Mesenteric fat pad (tissue), 1 donor: ENCODE measurements at places on chromosomes 7 and 10. TPM values are rescaled to one million over a fixed set of nuclear protein-coding genes. Genes with fewer than 3 reads are reported as not detected.

GRCh38 chr7:130352194-130353074 is 7.8 kb downstream of the CPA5 start:
- no peak for DNase-seq

DNA sequence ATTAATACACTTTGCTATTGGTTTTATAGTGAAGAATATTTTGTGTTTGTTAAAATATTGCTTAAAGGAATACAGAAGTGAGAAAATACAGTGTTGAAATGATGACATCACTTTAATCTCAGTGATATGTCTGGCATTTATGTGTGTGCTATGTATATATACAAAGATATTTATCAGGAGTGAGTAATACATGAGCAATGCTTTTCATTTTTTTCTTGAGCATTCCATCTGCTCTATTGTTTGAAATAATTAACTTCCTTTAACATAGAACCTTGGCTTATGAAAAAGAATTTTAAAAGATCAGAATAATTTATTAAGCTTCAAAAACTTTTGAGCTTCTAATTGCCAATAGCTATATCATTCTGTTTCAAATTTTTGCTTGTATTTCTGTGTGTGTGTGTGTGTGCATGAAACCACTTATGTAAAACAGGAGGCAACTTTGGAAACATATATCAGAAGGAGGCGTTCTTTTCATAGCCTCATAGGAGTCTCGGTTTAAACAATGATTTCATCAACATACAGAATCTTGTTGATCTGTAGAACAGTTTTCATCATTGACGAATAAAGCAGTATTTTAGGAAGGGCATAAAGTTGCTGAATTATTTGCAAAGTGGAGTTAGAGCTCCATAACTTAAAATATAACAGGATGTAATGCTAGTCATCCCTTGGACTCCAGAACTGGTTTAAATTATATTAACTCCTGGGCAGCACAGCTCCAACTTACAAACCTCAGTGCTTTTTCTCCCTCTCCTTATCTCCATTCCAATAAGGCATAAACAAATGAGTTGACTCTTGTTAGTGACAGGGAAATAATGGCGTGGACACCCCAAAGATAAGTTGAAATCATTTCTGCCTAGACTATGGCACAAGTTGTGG is 228.4 kb upstream of the DGKB start:
- DNase-seq = no peak

DNA sequence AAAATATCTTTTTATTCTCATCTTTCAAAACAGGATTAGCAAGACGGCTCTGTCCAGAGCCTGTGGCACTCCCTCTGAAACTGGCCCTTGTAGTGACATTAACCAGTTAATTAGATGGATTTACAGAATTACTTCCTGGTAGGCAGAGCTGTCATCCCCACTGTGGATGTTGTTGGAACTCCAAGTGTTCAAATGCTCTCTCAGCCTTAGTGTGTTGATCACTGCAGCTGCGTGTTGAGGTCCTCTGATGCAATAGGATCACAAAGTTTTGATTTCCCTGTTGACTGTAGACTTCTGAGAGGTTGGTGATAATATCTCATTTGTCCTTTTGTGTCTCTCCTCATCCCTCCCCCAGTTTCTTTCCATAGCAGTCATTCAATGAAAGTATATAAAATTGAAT is 117.3 kb upstream of the CDK6 start:
- no peak for DNase-seq

DNA sequence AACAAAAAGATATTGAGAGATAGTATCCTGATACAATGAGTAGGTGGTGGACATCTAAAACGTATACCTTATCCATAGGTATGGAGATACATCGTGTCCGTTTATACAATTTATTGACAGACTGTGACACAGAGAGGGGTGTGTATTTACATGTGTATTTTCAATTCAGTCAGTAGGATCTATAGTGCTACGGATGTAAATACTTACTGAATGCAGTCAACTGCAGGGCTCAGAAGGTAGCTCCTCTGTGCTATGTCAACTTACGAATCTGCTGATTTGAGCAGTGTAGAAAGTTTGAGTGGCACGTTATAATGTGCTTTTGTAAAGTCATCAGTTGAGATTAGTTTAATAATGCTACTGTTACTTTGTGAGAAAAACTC is 626 bp downstream of the ZNF804B start:
- DNase-seq = no peak

GRCh38 chr10:77586719-77587415 is 50.7 kb downstream of the KCNMA1 start:
- peak; percentile 47 for DNase-seq

GRCh38 chr7:83798489-83798888 is 149.6 kb upstream of the SEMA3E start:
- DNase-seq = no peak

DNA sequence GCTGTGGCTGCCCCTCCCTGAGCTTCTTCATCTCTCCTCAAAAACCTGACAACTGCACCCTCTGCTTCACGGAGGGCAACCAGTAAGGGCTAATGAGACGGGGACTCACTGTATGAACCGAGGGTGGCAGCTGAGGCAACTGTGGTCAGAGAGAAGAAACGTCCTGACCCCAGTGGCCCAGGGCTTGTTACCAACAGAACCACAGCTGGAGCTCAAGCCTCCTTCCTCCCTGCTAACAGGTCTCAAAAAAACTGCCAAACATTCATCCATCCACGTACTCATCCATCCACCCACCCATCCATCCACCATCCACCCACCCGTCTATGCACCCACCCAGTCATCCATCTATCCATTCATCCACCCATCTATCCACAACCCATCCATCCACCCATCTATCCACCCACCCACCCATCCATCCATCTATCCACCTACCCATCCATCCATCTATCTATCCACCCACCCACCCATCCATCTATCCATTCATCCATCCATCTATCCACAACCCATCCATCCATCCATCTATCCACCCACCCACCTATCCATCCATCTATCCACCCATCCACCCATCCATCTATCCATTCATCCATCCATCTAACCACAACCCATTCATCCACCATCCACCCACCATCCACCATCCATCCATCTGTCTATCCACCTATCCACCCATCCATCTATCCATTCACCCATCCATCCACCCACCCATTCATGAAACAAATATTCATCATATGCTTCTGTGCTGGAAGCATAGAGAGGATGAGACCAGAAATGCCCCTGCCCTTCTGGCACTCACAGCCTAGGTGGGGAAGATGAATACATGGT is 111.7 kb downstream of the PDGFA start:
- DNase-seq = no peak

GRCh38 chr10:95564291-95564690 is 3.1 kb upstream of the SORBS1 start:
- DNase-seq = no peak

DNA sequence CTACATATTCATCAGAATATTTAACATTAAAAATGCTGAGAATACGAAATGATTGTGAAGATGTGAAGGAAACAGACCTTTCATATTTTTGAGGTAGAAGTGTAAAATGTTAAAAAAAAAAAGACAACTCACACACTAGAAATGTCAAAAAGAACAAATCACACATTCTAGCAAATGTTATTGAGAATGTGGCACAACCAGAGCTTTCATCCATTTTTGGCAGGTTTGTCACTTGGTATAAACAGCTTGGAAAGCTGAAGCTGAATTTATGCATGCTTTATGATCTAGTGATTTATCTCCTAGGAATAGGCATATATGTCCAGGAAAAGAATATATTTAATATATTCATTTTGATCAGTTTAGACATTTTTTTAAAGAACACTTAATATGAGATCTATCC is 784.9 kb upstream of the GHITM start:
- no peak for DNase-seq

- peak; percentile 55 for DNase-seq
Observed at GRCh38 chr10:131200856-131201470, 110.6 kb downstream of the TCERG1L start.

DNA sequence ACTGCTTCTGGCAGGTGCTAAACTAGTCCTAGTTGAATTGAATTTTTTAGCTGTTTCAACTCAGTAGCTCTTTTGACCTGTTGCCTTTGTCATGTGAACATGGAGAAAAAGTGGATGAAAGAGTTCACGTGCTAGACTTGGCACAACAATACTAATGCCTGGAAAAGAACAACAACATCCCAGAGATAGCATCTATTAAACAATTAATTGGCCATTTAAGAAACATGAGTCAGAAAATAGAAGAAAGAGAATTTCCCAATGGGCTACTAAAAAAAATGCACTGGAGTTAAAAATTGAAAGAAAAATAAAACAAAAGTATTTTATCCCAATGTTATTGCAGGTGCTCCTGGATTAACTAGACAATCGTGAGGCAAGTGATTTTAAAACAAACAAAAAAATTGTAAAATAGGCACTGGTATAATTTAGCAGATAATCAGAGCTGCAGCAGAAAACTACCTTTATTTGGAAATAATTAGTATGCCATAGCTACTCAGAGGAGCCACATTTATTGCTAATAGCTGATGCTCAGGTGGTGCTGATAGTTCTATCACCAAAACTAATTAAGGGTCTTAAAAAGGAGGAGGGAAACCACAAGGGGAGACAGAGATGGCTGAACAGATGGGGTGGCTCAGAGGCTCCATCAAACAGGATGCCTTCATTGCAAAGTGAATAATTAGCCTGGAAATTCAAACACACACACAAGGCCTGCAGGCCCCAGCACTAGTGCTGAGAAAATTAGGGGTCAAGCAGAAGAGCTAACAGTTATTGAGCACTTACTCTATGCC is 17.6 kb downstream of the CCDC71L start:
- no peak for DNase-seq

DNA sequence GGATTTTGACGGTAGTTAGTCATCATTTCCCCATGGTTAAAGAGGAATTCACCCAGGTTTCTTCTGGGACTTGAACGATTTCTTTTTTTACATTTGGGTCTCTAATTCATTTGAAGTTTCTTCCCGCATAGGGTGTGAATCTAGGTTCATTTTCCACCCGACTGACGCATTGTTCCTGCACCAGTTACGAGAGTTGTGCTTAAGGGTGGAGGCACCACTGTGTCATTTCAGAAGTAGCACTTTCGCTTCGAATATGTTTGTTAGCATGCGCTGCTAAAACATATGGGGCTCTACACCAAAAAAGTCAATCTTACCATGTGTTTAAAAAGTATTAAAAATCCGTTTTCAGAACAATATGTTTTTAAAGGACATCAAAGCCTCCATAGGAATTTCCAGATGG is 140.3 kb downstream of the VIPR2 start:
- no peak for DNase-seq

DNA sequence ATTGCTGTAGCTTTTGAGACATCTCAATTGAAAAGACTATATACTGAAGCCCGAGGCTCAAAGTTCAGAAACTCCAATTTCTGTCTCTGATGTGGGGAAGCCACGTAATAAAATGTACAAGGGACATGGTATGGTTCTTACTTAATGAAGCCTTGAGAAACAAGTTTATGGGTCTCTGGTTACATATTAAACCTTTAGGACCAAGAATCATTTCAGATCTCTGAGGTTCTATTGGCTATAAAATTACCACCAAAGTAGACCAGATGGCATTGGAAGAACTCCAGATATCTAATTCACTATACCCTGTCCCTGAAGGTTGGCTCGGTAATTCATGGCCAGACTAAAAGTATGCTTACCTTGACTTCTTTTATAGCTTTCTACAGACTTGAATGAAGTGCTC is 23.7 kb downstream of the STAMBPL1 start:
- DNase-seq = no peak

Gene SPOCK2
- 5.8 TPM for total RNA-seq

Gene ENO4
- 0.45 TPM for total RNA-seq
